ENCODE measurements at places on chromosomes 2 and 18.

DNA sequence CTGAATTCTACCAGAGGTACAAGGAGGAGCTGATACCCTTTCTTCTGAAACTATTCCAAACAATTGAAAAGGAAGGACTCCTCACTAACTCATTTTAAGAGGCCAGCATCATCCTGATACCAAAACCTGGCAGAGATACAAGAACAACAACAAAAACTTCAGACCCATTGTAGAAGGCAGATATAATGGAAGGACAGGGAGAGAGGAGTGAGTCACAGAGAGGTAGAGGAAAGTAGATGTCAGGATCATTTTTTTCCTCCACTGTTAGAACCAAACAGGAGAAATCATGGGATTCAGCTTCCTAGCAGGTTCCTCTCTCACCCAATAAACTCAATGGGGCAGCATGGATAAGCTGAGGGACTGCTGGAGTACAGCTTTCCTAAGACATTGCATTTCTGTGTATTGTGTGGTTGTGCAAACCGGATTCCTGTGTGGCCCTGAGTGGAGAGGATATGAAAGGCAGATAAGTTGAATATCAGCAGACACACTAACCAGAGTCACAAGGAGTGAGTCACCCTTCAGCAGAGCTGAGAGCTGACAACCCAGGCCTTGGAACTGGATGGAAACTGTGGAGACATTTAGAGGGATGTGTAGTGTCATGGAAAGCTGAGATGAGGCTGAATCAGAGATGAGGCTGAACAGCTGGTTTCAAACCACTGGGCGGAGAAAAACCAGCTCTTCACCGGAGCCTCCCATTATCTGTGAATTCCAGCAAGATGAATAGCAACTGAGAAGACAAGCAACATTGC, 60.9 kb upstream of the MMADHC start:
- DNase-seq, result no peak

GRCh38 chr2:109290887-109291643, 162.1 kb downstream of the SH3RF3 start:
- peak; percentile 68 for DNase-seq

- no peak for DNase-seq
These were observed 8.7 kb downstream of the CHMP1B start for GRCh38 chr18:11859903-11860407.

DNA sequence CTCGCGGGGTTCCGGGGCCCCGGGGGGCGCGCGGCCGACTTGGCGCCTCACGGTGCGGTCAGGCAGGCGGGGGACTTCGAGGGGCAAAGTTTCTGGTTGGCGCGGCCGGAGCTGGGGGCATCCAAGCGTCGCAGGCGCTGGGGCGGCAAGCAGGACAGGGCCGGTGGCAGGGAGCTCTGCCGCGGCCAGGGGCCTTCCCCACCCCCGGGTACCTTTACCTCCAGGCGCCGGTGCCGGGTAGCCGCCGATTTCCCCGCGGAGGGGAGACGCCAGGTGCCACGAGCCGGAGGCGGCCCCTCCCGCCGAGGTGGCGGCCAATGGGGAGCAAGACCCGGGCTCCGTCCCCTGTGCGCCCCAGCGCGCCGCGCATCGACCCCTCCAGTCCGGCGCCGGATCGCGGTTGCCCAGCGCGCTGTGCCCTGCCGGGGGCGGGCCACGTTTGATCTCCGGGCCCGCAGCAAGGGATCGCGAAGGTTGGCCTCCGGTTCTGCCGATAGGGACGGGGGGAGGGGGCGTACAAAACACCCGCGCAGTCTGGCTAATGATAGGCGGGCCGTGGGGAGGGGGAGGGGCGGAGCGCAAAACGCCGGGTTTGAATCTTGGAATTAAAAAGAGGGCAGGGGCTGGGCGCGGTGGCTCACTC, at the start of gene ST8SIA5:
ST8SIA5 (minus strand) TSS at position 495 of the 643 bp plus-strand sequence. CDS start 545 bp downstream, outside the sequence.
- DNase-seq, result no peak

GRCh38 chr2:235501673-235502031, 7.8 kb downstream of the AGAP1 start:
- DNase-seq, result no peak

DNA sequence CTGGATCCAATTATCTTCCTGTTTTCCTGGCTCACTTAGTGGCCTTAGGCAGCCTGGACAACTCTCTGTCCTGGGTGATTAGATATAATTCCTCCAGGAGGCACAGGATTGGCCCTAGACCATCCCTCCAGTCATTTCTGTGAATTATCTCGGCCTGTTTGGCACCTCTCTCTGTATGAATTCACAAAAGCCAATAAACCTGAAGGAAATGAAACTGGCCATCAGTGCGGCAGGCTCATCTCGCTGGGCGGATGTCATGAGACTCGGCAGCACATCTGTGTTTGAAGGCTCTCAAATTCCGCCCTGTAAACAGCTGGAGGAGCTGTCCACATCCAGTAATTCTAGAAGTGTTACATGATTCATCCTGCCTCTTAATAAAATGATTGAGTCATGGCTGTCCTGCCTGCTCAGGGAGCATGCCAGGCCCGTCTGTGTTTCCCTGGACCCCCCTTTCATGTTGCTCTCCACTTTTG, 38.6 kb downstream of the ACOXL start:
- DNase-seq, result peak; percentile 84

DNA sequence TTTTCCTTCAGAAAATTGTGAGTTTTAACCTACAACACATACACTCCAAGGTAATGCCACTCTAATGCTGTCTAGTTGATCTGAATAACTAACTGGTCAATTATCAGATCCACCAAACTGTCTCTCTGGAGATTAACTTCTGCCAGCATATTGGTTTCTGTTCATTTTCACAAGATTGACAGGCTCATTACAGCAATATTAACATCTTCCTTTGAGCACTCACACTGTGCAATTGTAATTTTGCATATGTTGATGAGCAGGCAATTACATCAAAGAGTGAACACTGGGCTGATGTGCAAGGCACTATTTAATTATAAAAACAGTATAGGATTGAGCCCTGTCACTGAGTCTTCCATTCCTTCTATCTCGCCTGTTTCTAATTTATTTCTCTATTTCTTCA, 197.3 kb downstream of the SLC8A1 start:
- DNase-seq, result no peak

DNA sequence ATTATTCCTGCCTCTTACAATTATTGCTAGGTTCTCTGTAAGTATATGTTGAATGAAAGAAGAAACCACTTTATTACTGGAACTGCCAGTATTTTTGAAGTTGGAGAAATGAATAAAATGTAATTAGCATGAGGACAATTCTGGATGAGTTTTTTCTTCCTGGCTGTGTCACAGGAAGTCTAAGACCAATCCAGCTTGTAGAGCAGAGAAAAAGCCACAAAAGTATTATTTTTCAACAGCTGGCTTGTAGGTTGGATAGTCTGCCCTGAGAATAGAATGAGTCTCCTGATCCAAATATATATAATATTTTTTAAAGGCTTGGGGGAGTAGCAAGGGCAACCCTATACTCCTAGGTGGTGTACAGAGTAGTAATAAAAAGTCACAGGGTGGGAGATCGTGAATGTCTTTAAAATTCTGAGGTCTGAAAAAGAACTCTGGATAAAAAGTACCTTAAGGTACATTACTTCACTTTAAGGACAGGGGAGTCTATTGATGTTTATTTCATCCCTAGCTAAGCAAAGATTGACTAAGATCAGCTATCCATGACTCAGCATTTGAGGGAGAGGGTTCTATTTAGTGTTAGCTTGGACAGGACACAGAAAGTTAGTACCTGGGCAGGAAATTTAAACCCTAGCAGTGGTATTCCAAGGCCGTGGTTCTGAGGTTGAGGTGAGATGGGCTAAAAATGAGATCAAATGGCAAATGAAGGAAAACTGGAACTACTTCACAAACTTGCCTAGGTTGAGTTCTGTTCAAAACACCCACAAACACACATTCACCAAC, 31.7 kb downstream of the SLC40A1 start:
- DNase-seq, result no peak

GRCh38 chr2:154402213-154402612, 296.3 kb upstream of the KCNJ3 start:
- no peak for DNase-seq

DNA sequence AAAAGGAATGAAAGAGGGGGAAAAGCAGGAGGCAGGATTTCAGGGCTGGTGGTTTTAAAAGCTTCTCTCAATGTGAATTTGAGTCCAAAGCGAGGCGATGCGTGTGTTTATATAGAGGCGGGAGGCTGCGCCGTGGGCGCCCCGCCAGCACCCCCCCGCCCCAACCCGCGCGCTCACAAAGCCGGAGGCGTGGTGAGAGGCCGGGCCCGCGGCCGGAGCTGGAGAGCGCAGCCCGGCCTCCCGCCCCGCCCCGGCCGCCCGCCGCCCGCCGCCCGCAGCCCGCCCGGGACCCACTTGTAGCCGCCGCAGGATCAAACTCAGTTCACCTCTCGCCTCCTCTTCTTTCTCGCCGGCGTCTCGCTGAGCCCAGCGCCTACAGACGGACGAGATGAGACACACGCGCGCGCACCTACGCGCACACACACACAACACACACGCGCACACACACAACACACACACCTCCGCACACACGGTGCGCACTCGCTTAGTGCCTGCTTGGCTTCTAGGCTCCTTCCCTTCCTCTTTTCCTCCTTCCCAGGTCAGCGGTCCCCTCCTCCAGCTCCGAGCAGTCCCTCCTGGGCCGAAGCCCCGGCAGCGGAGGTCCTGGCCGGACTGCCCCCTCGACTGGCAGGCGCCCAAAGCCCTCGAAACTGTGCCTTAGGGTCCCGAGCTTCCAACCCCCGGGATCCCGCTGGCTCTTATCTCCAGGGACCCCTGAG, 1.3 kb upstream of the CYP26B1 start:
- peak; percentile 82 for DNase-seq

- DNase-seq, result no peak
These were observed 53.3 kb upstream of the NFE2L2 start for GRCh38 chr2:177317857-177318256.

GRCh38 chr2:232567721-232568120, 17.2 kb downstream of the EIF4E2 start:
- no peak for DNase-seq

DNA sequence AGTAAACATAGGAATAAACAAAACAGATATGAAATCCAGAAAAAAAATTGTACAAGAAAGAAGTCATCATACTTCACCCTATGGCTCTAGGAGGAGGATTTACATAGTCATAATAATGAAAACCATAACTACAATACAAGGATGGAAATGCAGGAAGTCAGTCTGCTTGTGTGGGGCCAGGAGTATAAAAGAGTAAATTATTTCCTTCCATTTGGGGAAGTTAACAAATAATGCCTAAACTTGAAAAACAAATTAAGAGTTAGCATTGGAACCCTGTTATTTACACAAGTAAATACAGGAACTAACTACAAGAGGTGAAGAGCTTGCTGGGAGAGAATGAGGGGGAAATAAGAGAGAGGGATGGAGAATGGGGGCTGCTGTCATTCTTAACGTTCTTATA, 15.4 kb downstream of the TMEM163 start:
- DNase-seq, result no peak

- DNase-seq, result peak; percentile 30
These were observed 126.9 kb downstream of the NFATC1 start for GRCh38 chr18:79522451-79523205.

DNA sequence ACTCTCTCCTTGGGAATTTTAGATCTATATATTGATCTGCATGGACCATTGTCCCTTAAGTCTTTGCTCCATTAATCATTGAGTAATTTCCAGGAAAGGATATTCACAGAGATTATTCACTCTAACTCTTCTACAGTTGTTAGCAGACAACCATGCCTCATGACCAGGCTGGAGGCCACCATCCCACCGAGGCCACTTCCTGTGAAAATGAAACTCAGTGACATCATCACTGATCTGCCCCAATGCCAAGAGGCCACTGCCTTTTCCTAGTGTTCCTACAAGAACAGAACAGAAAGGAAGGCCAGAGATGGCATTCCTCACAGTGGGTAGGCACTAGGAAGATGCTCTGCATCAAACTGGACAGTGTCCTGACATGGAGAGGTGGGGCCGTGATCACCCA, 161.3 kb downstream of the DTNA start:
- no peak for DNase-seq

DNA sequence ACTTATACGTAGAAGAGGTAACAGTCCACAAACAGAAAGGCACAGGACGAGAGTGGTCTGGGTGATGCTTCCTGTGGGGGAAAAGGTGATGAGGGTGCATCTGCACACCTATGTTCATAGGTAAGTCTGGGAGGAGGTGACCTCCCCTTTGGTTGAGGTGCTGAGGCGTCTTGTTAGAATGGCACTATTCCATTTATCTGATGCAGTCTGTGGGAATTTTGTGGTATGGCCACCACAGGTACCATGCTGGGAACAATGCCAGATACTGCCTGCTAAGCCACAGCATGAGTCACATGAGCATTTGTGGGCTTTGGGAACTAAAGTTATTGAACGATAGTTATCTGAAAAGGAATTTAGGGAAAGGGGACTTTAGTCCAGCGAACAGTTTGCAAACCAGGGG, 27.9 kb downstream of the IL37 start:
- no peak for DNase-seq

GRCh38 chr18:29737620-29738019, 1304.9 kb downstream of the DSC3 start:
- no peak for DNase-seq

GRCh38 chr2:143150287-143150686, 21.1 kb downstream of the ARHGAP15 start:
- DNase-seq, result no peak

DNA sequence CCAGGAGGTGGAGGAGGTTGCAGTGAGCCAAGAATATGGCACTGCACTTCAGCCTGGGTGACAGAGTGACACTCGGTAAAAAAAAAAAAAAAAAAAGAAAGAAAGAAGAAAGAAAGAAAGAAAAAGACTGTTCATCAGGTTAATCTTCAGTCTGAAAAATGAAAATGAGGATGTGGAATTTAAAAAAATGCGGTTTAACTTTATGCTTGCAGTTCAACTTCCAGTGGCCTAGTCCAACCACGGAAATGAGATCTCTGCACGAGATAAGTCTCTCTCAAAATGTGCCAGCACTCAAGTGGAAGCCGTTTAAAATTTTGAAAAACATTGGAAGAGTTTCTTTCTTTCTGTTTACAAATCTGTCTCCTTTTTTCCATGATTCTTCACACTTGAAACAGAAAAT, 112.1 kb downstream of the DOCK10 start:
- no peak for DNase-seq

GRCh38 chr2:74416778-74417177, 4.6 kb downstream of the C2orf81 start:
- no peak for DNase-seq

DNA sequence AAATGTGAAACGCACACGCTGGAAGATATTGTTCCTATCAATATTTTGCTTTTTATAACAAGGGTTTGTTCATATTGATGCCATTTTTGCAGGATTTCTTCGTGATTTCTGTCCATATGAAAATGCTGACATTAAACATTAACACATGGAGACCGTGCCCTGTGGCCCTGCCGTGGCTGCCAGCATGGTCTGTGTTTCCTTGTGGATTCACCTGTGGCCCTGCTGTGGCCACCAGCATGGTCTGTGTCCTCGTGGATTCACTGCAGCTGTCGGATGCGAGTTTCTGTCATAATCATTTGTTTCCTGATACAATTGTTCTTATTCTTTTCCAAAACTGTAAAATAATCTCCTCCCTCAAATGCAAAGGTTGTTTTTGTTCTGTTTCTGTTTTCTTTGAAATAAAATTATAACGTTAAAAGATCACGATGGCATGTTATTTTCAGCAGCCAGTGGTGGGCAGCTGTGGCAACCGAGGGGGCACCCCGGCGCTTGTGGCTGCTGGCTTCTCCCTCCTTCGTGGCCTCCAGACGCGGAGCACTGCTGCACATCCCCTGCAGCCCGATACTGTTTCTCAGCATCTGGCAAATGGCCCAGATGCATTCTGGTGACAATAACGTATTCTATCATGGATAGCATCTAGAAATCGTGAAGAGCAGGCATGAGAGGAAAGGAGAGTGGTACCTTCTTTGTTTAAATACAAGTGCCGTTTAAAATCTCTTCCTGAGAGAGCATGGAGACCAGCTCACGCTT, 143.5 kb downstream of the PTGR3 start:
- DNase-seq, result no peak

All from left hindlimb (tissue), 1 donor.